Temporal lobe (tissue), 4 donors: ENCODE measurements at places on chromosomes 4 and X. TPM values are rescaled to one million over a fixed set of nuclear protein-coding genes. Genes with fewer than 3 reads are reported as not detected.

The CTAG2 gene
- not detected for total RNA-seq

The HELT gene
- not detected for total RNA-seq

The RHOXF2 gene
- not detected for total RNA-seq

The HAND2 gene
- total RNA-seq = not detected

The SLC25A4 gene
- total RNA-seq = 26.1 TPM

The LRRC66 gene
- total RNA-seq = 0.49 TPM

The GAGE12H gene
- not detected for total RNA-seq

The TRPC3 gene
- total RNA-seq = 5.4 TPM

The GPR119 gene
- not detected for total RNA-seq

The OTC gene
- total RNA-seq = under 0.01 TPM

The CT45A5 gene
- not detected for total RNA-seq

The ITIH6 gene
- total RNA-seq = not detected

The GPC3 gene
- total RNA-seq = 3.7 TPM

The FABP2 gene
- not detected for total RNA-seq

The ETDB gene
- total RNA-seq = not detected

The RAB33A gene
- 24.1 TPM for total RNA-seq

The TCEAL6 gene
- 5.7 TPM for total RNA-seq

The NPY5R gene
- 32.0 TPM for total RNA-seq

The WWC2 gene
- 12.5 TPM for total RNA-seq
